ENCODE measurements at places on chromosomes 4 and X. TPM values are rescaled to one million over a fixed set of nuclear protein-coding genes. Genes with fewer than 3 reads are reported as not detected.
A peak's percentile ranks its signal among the peaks of the same experiment; 100 is the strongest.

DNA sequence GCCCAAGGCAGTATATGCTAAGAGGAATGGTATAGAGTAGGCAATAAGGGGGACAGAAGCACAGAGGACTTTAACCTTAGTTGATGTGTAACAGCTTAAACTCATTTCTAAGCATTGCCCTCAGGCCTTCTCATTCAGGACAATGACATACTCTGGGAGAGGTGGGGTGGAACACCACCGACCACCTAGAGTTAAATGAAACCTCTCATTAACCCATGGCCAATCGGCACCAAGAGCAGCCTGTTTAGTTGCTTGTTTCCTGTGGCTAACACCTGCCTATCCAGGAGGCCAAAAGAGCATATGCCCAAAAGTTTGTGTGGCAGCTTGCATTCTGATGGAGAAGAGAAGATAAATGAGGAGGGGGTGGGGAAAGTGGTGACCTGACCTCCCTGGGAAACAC, 88.7 kb upstream of the PLAC1 start:
- no peak for DNase-seq

GRCh38 chr4:102268355-102268754, 76.9 kb downstream of the SLC39A8 start:
- DNase-seq, result no peak

GRCh38 chr4:74114234-74114633, 15.2 kb upstream of the CXCL2 start:
- no peak for DNase-seq

DNA sequence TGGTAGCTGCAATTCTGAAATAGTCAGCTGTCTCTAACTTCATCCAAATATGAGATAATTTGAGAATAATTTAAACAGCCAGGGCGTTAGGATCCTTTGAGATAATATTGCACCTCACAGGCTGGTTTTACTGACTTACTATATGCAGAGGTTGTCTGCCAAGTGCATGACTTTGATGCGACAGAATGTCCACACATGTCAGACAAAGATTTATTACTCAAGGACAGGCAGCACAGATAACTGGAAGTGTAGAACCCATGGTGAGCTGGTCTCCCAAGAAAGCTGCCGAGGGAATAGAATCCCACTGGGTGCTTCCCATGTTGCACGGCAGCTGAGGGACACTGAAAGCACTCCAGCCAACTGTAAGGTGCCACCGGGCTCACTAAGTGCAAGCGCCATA, 166.2 kb upstream of the GALNTL6 start:
- no peak for DNase-seq

- DNase-seq, result peak; percentile 87
Measured at GRCh38 chr4:15963001-15963451, at the start of gene FGFBP2. Gene FGFBP2, minus strand, starts transcription at chr4:15963175. Its CDS starts 46 bp downstream, at chr4:15963129.

GRCh38 chrX:7269589-7269988, 121.6 kb upstream of the PUDP start:
- no peak for DNase-seq

Gene CFAP47
- not detected for polyA plus RNA-seq
